Esophagus mucosa (tissue), 1 donor: ENCODE measurements at places on chromosomes 3 and 15. TPM values are rescaled to one million over a fixed set of nuclear protein-coding genes. Genes with fewer than 3 reads are reported as not detected.

DNA sequence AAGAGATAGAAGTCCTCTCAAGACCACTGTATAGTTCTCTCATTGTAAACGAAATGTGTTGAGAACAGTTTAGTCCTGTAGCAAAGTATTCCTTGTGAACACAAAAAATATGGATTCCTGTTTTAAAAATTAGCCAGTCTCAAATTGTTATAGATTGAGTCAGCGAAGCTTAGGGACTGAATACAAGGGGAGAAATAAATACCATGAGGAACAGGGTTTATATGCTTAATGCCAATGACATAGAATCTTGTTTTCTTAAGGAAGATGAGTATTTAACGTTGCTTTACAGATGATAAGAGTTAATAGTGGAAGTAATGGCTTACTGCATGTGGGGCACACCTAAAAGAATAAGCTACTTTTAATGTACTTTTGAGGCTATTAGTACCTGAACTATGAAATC lies 37.9 kb downstream of the SETD5 start:
- no peak for ATAC-seq

- no peak for ATAC-seq
Measured at GRCh38 chr3:168558728-168559411, 463.1 kb upstream of the GOLIM4 start.

DNA sequence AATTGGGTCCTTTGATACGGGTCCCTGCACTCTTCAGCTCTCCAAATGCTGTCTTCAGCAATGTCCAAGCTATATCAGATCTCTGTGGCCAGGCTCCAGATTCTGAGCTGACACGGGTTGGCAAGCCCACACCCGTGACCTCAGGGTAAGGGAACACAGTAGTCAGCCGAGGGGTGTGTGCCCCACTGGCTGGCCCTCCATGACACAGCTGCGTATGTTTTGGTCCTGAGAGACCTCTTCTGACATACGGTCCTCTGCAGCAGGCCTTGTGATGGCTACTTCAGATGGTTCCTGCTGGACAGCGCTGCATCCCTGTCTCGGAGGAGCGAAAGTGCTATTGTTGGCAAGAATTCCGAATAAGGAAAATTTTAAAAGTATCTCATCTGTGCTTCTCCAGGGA lies 85.2 kb upstream of the ADAMTS17 start:
- no peak for ATAC-seq

- ATAC-seq = no peak
Measured at GRCh38 chr3:177724020-177724638, 526.8 kb upstream of the TBL1XR1 start.

DNA sequence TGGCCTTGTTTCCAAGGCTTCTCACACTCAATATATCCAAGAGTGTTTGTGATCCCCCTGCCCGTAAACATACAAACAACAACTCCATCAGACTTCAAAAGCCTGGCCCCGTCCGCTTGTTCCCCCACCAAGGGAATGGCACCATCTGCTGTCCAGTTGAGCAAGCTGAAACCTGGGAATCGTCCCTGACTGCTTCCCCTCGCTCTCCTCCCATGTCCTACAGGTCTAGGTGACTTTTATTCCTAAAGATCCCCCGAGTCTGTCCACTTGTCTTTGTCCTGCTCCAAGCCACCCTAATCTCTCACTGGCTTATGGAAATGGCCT lies 27.9 kb upstream of the FAM174B start:
- no peak for ATAC-seq

- no peak for ATAC-seq
Measured at GRCh38 chr15:84782346-84782745, 34.0 kb downstream of the ZNF592 start.

- ATAC-seq = no peak
Measured at GRCh38 chr3:137988982-137989381, 21.0 kb upstream of the CLDN18 start.

DNA sequence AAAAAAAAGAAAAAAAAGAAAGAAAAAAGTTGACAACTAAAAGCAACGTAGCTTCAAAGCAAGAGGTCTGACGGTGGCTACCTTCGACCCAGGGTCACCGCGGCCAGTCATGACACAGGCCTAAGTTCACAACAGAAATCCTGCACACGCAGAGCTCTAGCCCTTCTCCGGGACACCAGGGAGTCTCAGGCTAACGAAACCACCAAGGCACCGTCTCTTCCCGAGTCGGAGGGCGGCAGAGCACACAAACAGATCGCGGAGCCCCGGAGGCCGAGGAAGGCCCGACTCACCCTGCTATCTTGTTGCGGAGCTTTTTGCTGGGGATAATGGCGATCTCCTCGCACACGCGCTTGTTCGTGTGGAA lies 584 bp downstream of the RPS17 start:
- peak; percentile 3 for ATAC-seq

DNA sequence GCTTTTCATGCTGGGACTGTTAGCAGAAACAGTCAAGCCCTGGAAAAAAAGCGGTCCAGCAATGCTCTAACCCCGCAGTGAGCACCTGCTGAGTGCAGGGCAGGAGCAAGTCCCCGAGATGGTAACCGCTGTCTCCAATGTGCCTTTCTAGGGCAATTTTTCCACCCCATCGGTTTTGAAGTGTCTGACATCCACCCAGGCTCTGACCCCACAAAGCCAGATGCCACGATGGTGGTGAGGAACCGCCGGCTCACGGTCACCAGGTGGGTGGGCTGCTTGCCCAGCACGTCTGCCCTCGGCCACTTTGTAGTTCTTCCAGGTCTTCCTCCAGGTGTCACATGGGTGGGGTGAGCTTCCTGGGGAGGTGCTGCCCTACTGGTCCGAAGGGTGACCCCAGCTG lies 3.2 kb upstream of the ITIH3 start:
- no peak for ATAC-seq

DNA sequence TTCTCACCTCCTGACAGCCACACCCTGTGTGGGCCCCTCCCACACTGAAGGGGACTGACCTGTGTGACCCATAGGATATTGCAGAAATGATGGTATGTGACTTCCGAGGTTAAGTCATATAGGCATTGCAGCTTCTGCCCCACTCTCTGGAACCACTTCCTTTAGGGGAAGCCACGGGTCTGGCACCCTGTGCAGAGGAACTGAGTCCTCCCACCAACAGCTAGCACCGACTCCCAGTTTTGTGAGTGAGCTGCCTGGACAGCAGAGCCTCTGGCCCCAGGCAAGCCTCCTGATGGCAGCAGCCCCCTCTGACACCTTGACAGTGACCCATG lies 24.6 kb upstream of the SLC6A6 start:
- ATAC-seq = no peak

DNA sequence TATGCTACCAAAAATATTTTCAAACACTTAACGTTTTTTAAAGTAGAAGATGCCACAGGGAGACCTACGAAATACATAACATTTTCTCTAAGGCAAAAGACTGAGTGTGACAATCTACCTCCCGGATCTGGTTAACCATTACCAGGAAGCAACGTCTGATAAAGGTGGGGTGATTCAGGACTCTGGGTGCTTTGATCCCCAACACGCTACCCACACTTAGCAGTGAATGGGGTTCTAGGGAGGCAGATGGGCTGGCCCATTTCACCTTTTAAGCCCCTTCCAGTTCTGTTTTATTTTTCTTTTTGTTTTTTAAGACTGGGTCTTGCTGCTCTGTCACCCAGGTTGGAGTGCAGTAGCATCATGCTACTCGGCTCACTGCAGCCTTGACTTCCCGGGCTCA lies 39.5 kb downstream of the EIF4E3 start:
- ATAC-seq = no peak

P4HTM gene
- total RNA-seq = 8.4 TPM

GRCh38 chr3:120708408-120708807 lies 26.4 kb upstream of the HGD start:
- ATAC-seq = no peak
